Hindlimb muscle (tissue), 1 donor: ENCODE measurements at places on chromosomes 16 and 17. TPM values are rescaled to one million over a fixed set of nuclear protein-coding genes. Genes with fewer than 3 reads are reported as not detected.

DNA sequence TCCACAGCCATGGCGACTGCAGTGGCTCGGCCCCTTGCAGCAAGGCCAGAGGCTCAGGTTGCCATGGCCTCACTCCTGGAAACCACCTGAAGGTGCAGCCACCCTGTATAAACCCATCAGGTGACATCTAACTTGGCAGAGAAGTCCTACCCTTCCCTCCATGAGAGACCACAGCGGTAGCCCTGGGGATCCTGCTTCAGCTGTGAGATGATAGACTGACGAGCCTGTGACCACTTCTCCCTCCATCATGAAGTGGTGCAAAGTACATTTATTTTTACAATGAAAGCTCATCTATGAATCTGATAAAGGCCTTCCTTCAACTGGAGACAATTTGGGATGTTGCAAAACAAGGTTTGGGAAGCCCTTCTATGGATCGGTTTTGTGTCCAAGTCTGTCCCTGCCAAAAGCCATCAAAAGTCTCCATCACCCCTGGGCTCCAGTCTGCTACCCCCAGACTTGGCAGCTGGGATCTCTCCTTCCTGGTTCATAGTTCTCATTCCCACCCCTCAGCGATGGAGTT lies 1.8 kb downstream of the ZACN start:
- DNase-seq: no peak

GRCh38 chr17:43784628-43785101 lies 4.4 kb downstream of the CFAP97D1 start:
- peak; percentile 40 for DNase-seq

- DNase-seq: no peak
Observed at GRCh38 chr17:61420052-61420451, 20.4 kb downstream of the TBX2 start.

GRCh38 chr16:76946879-76947278 lies 244.1 kb upstream of the MON1B start:
- no peak for DNase-seq

Gene MYH13
- polyA plus RNA-seq: 0.52 TPM
